ENCODE measurements at places on chromosomes 6 and 20.
A peak's percentile ranks its signal among the peaks of the same experiment; 100 is the strongest.

DNA sequence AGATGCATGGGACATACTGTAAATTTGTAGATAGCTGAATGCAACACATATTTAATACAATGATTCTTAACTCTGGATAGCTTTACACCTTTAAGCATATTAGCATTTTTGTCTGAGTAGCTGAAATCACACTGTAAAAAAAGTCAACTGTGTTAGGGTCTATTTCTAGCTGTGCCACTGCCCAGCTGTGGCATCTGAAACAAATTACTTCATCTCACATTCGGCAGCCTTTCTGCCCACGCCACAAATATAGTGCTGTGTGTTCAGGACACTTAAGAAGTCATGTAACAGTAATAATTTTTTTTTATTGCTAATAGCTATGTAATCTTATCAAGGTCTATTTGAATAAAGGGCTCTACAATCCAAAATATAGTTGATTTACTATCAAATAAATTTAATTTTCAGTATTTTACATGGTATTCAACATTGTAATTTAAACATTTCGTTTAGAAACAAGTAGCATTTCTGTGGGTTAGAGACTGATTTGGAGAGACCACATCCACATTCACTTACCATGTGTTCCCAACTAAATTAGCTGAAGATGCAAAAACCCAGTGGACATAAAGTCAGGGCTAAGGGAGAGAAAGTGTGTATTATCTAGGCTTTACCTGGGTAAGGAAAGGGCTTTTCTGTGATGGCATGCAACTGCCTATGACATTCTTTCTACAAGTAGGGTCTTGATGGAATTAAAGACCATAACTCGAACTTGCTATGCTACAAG is 276.7 kb downstream of the PLCB1 start:
- DNase-seq = no peak

DNA sequence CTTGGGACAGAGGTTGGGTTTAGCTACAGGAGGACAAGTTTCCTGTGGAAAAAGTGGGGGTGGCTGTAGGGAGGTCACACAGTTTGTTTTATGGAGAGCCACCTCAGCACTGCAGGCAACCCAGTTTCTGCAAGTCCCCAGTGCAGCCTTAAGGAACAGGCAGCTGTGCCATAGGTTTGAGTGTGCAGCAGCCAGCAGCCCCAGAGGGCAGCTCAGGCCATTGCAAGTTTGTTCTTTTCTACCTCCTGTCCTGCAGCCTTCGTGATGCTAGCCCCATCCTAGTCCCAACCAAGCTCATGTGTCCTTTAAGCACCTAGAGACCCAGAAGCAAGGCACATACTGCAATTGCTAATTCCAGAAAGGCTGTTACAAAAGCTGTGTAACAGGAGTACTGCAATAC is 58.8 kb downstream of the ZBTB9 start:
- DNase-seq = no peak

GRCh38 chr6:117932001-117932400 is 24.9 kb downstream of the SLC35F1 start:
- DNase-seq = no peak

- no peak for DNase-seq
Measured at GRCh38 chr6:2875359-2876191, 27.5 kb downstream of the SERPINB9 start.

DNA sequence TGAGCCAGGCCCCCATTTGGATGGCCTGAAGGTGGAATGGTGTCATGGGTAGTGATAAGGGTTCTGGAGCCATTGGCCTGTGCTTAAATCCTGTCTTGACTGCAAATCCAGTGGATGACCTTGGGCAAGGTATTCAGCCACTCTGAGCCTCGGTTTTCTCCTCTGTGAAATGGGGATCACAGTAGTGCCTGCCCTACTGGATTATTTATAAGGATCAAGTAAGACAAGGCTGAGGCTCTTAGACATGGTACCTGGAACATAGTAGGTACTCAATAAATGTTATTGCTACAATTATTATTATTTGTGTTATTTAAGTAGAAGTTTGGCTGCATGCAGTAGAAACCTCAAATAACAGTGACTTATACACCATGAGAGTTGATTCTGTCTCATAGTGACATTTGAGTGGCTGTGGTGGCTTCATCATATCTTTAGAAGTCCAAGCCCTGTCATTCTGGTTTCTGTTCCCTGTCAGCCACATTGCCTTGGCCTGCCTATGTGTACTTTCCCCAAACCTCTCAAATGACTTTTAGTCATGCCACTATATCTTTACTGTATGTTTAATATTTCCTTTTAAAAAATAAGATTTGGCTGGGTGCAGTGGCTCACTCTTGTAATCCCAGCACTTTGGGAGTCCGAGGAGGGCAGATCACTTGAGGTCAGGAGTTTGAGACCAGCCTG is 37.6 kb upstream of the CHMP4B start:
- no peak for DNase-seq

DNA sequence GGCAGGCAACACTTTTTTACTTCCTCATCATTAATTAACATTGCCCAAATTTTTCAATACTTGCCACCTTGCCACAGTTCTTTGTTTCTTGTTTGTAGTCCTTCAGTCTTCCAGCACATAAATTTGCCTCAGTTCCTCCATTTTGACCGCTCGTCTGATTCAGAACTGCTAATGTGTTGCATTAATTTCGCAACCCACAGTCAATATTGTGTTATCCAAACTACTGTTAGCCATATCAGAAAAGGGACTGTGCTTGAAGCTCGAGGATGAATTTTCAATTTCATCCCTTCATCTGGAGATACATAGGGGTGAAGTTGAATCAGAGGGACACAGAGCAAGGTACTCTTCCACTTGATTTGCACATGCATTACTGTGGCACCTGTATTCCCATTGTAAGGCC is 421.5 kb downstream of the CDKAL1 start:
- DNase-seq = no peak

DNA sequence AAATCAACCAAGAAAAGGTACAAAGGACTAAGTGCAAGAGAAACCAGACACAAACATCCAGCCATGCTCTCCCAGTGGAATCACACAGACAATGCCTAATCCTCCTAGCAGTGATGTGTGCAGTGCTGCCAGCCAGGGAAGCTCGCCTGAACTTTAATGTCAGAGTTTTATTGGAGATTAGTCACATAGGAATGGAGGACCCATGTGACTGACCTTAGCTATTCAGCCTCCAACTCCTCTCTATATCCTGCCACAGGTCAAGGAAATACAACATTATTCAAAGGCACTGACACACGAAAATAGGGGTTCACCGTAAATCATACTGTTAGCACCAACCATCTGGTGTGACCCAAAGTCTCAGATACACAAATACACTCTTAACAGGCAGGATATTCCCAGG is 684.6 kb downstream of the DOK5 start:
- no peak for DNase-seq

GRCh38 chr6:118467181-118467580 is 80.9 kb upstream of the PLN start:
- DNase-seq = no peak

GRCh38 chr6:70299456-70299855 is 3.4 kb downstream of the COL9A1 start:
- DNase-seq = no peak

- no peak for DNase-seq
Measured at GRCh38 chr20:17637985-17638640, 43.9 kb downstream of the RRBP1 start.

DNA sequence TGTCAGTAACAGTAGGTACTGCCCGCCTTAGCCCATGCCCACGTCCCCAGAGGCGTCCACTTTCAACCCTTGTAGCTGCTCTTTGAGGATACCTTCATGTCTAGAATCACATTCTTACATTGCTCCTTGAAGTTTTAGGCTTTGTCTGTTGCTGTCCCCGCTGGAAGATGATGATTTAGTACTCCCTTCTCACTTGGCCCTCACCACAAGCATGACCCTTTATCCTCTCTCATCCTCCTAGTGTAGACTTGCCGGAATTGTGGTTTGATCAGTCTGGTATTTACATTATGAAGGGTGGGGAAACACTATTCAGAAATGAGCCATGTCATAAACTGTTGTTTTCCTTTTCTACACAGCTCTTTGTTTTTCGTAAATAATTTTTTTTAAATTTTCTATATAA is 87.4 kb downstream of the ARID1B start:
- no peak for DNase-seq

DNA sequence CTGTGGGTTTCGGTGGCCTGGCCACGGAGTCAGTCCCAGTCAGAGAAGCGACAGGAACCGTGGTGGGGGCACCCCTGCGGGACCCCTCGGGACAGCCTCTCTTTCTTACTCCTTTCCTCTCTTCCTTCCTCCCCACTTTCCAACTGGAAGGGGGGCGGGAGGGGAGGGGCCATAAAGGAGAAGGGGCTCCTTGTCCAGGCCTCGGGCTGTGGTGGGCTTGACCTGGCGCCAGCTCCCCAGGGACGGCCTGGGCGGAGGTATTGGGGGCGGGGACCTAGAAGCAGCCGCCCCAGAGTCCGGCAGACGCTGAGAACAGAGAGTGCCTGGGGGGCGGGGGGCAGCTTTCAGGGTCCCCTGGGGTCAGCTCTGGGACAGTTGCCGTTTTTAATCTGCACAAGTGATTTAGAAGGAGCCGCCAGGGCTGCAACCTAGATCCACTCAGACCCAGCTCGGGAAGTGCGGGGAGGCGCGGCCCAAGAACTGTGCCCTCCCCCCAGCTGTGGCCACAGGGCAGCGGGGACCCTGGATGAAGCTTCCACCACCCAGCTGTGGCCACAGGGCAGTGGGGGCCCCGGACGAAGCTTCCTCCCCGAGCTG is 6.4 kb upstream of the ABHD16B start:
- no peak for DNase-seq

- no peak for DNase-seq
Measured at GRCh38 chr6:39980839-39981580, 46.7 kb upstream of the MOCS1 start.

GRCh38 chr20:49750611-49751396 is 37.1 kb upstream of the B4GALT5 start:
- DNase-seq = no peak

DNA sequence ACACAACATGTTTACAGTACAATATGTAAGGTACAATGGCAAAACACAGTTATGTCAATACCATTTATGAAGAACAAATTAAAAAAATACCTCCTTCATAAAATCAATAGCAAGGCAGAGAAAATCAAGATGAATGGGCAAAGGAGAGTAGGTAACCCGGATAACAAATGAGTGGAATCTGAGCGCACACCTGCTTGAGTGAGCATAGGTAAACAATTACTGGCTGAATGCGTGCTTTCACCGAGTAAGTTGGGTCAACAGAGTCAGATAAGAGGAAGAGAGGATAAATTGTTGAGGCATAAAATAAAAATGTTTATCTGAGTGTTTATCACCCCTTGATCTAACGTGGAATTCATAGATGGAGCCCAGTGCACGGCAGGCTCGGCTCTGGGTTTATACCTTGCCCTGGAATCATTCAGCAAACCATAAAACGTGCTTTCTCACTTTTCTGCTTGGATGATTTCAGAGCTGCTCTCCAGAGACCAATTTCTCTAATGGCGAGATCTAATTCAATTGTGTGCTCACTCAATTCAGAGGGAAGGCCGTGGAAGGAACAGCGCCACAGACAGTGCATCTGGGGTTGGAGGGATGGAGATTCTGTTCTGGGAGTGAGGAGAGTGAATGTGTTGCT is 224.8 kb upstream of the MAP3K7 start:
- peak; percentile 90 for DNase-seq
